HCT116 (cell line): ENCODE measurements at places on chromosomes 16 and 17.

DNA sequence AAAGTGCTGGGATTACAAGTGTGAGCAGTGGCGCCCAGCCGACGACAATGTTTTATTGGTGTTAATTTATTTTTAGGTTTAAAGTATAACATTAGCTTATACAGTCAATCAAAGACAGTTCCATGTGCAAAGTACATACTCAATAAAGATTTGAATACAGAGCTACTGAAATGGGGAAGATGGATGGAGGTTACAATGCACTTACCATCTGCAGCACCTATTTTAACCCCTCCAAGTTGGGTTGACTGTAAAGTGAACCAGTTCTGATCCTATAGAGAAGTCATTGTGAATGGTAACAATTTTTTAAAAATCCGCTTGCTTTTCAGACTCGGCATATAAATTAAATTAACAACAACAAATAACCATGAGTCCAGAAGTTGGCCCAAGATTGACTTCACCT lies 679 bp upstream of the PSKH1 start:
- no peak for DNase-seq

GRCh38 chr16:68388124-68388523 lies 60.2 kb downstream of the SMPD3 start:
- DNase-seq: no peak

- DNase-seq: no peak
Measured at GRCh38 chr17:37399265-37399803, 7.3 kb downstream of the ACACA start.

DNA sequence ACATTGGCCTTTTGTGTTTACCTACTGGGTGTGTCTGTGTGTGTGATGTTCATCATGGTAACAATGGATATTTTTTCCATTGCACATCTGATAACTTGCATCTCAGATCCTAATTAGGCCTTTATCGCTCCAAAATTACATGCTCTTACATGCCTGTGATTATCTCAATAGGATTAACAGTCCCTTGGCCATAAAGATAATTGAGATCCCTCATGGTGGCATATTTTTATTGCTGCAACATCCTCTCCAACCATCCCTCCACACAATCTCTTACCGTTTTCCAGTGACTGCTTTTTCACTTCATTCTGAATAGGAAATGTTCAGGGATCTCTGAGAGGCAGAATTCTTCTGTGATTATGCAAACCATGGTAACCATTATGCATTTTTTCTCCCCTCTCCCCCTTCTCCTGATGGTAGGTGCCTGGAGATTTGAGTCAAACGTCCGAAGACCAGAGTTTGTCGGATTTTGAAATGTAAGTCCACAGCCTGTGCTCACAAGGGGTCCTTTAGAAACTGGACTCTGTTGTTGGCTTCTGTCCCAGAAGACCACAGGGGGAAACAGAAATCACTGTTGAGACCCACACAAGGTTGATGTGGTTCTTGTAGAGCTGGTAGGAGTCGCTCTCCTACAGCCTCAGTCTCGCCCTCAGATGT lies 405.5 kb downstream of the CPPED1 start:
- DNase-seq: no peak

GRCh38 chr17:21100636-21101035 lies 26.1 kb upstream of the DHRS7B start:
- no peak for DNase-seq

DNA sequence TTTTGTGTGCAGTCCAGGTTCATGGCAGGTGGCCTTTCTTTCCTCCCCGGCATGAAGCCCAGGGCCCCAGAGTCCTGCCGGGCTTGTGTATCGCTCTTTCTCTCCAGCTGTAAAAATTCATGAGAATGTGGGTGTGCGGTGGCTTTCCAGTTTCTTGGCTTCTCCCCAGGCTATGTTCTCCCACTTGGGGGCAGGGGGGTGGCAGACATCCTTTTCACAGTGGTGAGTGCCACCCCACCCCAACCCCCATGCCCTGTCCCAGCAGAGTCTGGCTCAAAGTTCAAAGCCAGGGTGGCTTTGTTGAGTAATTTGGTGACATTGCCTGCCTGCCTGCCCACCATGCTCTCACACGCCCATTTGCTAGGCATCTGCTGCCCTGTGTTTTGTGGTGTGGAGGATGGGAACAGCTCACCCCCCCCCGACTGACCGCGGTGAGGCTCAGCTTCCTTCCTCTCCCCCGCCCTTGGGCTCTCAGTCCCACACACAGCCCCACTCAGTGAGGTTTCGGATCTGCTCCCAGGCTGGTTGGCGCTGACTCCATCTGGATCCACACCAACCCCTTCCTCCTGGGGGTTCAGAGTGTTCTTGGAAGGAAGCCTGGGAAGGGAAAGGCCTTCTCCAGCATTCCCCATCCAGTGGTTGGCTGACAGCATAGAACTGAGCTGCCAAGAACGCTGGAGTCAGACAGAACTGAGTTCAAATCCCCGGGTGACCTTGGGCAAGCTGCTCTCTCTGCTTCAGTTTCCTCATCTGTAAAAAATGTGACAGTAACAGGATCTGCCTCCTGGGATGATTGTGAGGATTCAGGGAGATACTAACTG lies 36.0 kb downstream of the CHD9 start:
- DNase-seq: no peak

DNA sequence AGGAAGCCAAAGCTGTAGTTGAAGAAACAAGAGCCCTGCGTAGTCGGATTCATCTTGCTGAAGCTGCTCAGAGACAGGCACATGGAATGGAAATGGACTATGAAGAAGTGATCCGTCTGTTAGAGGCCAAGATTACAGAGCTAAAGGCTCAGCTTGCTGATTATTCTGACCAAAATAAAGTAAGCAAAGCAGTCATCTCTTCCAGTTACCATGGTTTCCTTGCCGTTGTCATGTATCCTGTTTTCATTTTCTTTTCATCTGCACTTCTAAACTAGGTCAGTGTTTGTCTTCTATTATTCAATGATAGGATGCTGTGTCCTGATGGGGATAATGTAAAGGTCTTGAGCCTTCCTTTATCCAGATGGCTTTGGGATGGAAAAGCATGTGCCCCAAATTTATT lies 104.3 kb downstream of the STXBP4 start:
- no peak for DNase-seq

DNA sequence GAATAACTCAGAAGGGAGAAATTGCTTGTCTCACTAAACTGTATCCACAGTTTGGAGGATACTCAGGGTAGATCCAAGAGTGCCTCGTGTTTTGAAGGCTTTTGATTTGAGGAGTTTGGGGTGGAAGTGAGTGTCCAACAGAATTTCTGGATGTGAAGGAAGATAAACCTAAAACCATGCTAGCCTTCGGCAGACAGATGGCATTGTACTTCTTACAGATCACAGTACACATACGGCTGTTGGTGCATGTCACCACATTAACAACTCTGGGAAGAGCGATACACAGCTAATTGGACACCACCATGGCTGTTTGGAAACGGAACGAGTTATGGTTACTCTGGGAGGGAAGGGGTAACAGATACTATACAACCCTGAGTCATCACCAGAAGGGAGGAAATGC lies 420.4 kb downstream of the GRIN2A start:
- DNase-seq: no peak

DNA sequence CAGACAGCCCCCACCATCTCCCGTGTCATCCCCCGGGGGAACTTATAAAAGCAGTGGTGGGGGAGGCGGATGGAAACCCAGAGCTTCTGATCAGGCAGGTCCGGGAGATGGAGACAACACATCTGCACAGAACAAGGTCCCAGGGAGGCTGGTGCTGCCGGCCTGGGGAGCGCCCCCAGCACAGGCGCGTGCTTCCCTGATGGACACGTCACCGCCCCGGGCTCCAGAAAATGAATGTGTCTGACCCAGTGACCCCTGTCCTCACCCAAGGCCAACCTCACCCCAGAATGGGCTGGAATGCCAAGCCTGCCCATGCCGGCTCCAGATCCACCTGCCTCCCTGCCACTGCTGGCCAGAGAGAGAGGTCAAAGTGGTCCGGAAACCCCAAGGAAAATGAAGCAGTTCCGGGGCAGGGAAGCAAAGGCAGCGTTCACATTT lies 12.5 kb downstream of the SLC7A5 start:
- DNase-seq: no peak

GRCh38 chr16:24577167-24577566 lies 37.8 kb downstream of the RBBP6 start:
- DNase-seq: no peak
